ENCODE measurements at places on chromosomes 3 and 15. TPM values are rescaled to one million over a fixed set of nuclear protein-coding genes. Genes with fewer than 3 reads are reported as not detected.

DNA sequence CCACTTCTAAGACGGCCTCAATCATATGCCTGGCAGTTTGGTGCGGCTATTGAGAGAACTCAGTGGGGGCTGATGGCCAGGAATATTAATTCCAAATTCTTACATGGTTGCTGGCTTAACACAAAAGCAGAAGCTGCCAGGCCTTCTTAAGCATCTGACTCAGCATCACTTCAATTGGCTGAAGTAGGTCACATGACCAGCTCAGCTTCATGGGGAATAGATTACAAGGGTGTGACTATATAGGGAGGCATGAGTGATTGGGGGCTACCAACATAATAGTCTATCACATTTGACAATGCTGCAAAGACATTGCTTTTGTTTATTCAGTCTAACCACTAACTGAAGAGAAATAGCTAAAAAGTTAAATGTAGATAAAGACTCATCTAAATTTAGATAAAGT is 101.6 kb upstream of the ANKRD28 start:
- DNase-seq, result no peak

- DNase-seq, result no peak
These were observed 68.6 kb upstream of the RPL35A start for GRCh38 chr3:197881270-197881969.

DNA sequence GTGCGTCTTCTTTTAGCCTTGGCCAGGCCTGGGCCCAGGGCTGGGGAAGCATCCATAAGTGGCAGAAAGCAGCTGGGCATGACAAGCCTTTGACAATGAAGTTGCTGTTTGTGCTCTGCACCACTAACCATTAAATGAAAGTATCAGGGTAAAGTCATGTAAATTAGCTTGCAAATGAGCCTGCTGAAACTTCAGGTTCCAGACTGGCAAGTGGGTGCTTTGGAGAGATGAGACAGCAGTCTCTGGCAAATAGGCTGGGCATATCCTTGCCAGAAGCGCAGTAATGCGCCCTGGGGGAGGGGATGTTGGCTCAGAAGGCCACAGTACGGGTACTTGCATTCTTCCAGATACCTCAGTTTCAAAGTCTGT is 40.7 kb downstream of the RAB6B start:
- no peak for DNase-seq

DNA sequence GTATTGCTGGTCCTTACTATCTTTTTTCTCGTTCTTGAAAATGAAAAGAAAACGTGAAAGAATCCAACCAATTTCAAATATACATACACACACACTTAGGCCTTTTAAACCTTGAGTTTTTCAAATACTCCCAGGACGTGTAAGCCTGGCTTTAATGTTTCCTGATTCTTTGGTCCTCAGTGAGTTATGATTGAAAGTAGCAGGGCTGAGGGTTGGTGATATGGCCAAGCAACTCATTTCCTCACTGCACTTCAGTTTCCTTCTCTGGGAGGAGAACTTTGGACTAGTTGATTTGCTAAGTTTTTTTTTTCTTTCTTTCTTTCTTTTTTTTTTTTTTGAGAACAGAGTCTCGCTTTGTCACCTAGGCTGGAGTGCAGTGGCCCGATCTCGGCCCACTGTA is 34.6 kb downstream of the CHD2 start:
- DNase-seq, result no peak

- no peak for DNase-seq
These were observed 239.2 kb downstream of the PDZRN3 start for GRCh38 chr3:73385568-73385967.

DNA sequence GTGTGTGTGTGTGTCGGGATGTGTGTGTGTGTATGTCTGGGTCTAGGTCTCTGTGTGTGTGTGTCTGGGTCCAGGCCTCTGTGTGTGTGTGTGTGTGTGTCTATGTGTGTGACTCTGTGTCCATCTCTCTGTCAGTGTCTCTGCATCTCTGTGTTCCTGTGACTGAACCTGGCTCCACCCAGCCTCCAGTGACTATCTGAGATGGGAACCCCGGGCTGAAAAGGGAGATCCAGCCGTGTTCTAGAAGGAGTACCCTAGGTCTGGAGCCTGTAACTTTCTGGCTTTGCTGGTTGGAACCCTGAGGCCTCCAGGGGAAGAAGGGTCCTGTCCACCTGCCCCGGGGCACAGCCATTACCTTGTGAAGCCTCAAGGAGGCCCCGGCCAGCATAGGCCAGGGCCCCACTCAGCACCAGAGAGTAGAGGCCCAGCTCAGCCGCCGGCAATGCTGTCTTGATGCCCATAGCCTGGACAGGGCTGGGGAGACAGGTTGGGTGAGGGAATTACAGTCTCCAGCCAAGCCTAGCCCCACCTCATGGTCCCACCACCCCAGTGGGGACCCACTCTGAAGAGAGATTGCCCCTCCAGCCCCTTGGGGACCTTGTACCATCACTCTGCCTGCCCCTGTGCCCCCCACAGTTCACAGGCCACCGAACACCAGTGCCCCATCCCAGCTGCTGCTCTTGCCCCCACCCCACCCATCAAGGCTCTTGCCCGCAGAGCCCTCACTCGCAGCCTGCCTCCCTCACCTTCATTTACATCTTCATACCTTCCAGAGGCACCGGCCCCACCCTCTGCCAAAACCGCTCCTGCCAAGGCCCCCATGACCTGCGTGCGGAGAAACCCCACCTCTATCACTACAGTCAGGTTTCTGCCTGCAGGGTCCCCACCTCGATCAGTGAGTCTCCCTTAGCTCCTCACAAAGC is 2.0 kb downstream of the HHATL start:
- DNase-seq, result no peak

DNA sequence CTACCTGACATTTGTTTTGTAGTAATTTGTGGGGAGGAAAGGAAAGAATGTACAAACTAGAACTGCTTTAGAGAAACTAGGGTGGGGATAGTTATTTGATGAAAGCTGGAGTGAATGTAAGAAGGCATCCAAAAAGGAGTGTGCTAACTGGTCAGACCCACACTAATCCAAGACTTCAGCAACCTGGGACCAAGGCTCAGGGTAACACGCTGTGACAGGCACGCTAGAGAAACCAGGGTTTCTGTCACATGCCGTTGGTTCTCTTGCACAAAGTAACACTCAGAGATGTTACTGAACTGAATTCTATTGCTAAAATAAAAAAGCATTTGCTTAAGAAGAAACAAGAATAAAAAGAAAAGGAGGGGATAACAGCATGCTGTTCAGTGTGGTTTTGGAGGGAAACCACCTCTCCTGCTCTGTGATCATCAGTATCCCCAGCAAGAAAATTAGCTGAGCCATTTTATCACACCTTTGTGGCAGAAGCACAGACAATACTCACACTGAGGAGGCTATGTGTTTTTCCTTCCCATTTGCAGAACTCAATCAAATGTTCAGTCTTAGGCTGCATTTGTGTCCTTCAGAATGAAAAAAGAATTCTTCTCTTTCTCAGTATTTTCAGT is 2.8 kb upstream of the CCDC80 start:
- no peak for DNase-seq

Gene PHLDB2
- 44.7 TPM for polyA plus RNA-seq

Gene CMTM8
- polyA plus RNA-seq, result 0.39 TPM
